ENCODE measurements at places on chromosomes 4 and X. TPM values are rescaled to one million over a fixed set of nuclear protein-coding genes. Genes with fewer than 3 reads are reported as not detected.

The AFAP1 gene
- 7.0 TPM for total RNA-seq

The RBM46 gene
- not detected for total RNA-seq

DNA sequence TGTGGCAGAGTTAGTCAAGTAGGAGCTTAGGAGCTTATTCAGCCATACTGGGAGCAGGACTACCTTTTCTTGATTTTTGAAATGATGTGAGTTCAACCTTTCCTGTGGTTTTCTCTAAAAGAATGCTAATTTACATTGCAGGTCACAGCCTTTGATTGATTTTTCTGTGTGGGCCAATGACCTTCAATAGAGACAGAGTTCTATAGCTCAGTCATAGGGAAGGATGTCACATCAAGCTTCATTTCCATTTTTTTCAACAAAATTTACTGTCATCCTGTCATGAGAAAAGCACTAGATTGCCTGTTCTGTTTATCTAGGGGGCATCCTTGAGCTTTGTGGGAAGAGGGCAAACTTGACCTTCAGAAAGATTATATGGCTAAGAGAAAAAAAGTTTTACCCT is 448.7 kb downstream of the MID1IP1 start:
- no peak overlapping the region for H3K4me3 ChIP-seq
- H3K36me3 ChIP-seq = no peaks in the 10 kb centered on the region
- no peaks in the 10 kb centered on the region for H3K4me1 ChIP-seq
- H3K27ac ChIP-seq = no peak overlapping the region
- H3K27me3 ChIP-seq = no peaks in the 10 kb centered on the region
- no peak for DNase-seq

DNA sequence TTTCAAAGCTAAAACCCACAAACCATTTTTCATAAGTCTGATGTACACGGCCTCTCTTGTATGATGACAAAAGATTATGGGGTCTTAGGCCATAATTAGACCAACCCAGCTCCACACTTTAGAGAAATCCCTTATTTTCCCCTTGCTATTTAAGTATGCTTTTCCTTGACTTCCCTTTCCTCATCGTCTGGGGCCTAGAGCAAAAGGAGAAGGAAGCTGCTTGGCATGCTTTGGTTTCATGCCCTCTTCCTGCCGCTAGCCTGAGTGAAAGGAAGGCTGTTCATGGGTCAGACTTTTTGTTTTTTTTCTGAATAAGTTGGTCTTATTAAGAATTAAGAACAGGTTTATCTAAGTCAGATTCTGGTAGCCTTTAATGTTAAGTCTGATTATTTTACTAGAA is 10.6 kb upstream of the RASGEF1B start:
- DNase-seq = no peak
- H3K27me3 ChIP-seq = no peaks in the 10 kb centered on the region
- H3K4me1 ChIP-seq = no peaks in the 10 kb centered on the region
- H3K36me3 ChIP-seq = no peaks in the 10 kb centered on the region
- no peak overlapping the region for H3K27ac ChIP-seq

Data from heart left ventricle (tissue), 16 donors.